Psoas muscle (tissue), 8 donors: ENCODE measurements at places on chromosomes 7 and 10. TPM values are rescaled to one million over a fixed set of nuclear protein-coding genes. Genes with fewer than 3 reads are reported as not detected.

GRCh38 chr7:124338861-124339260 lies 306.0 kb upstream of the TMEM229A start:
- no peak for DNase-seq

DNA sequence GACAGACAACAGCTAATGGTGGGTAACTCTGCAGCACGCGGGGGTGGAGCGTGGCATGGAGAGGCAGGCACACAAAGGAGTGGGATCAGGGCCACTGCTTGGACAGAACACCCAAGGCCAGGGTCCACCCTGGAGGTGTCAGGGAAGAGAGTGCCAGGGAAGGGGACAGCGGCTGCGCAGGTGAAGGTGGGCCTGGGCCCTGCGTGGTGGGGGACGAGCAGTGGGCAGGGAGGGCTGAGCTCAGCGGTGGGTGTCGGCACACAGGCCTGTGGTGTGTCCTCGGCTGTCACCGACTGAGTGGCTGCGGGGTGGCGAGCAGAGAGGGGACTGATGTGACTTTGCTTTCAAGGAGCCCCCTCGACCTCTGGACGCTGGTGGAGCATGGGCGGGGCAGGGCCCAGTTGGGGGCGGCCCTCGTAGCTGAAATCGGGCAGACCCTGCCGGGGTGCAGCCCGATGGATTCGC lies 8.4 kb upstream of the SCART1 start:
- no peak for DNase-seq

- DNase-seq: no peak
These were observed 304.7 kb upstream of the GRM3 start for GRCh38 chr7:86339051-86339450.

- no peak for DNase-seq
These were observed 19.8 kb upstream of the ZNF273 start for GRCh38 chr7:64883113-64883905.

DNA sequence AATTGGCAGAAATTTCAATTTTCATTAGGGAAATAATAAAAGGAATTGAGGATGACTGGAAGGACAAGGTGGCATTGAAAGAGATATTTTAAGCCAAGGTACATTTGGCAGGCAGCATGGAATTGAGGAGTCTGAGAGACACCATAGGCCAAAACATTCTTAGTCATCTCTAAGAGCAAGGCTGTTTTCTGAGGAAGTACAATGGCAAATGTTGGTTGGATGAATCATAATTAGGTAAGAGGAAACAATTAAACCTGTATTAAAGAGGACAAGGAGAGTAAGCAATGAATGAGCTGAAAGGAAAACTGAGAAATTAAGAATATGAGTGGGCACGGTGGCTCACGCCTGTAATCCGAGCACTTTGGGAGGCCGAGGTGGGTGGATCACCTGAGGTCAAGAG lies 86.3 kb downstream of the MRPL32 start:
- no peak for DNase-seq

GRCh38 chr7:133230591-133231194 lies 22.2 kb upstream of the EXOC4 start:
- DNase-seq: no peak

The HEPACAM2 gene
- total RNA-seq: not detected

- no peak for DNase-seq
These were observed 254.7 kb upstream of the NFE2L3 start for GRCh38 chr7:25897261-25897782.

The SEMA3C gene
- 15.1 TPM for total RNA-seq

DNA sequence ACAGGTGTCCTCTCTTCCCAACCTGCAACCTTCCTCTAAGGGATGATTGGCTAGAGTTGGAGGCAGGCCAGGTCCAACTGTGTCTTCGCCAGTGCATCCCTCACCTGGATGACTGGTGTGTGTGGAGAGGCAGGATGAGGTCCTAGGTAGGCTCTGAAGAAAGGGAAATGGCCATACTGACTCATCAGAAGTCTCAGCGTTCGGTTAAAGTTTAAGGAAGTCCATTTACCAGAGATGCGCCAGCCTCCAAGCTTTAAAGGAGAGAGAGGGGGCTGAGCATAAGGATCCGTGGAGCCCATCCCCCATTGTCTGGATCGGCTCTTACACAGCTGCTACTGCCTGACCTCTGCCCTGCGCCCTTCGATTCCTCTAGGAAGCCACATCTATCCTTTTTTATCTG lies 4.4 kb downstream of the KEL start:
- no peak for DNase-seq

GRCh38 chr10:62594093-62594520 lies 210.4 kb upstream of the ADO start:
- DNase-seq: peak; percentile 54

The PPP3CB gene
- total RNA-seq: 144 TPM

- no peak for DNase-seq
These were observed 4.7 kb downstream of the CPA1 start for GRCh38 chr7:130384841-130385599.

GRCh38 chr10:24444337-24444736 lies 235.4 kb downstream of the KIAA1217 start:
- no peak for DNase-seq

- no peak for DNase-seq
These were observed 242.1 kb upstream of the PITRM1 start for GRCh38 chr10:3414667-3415023.

DNA sequence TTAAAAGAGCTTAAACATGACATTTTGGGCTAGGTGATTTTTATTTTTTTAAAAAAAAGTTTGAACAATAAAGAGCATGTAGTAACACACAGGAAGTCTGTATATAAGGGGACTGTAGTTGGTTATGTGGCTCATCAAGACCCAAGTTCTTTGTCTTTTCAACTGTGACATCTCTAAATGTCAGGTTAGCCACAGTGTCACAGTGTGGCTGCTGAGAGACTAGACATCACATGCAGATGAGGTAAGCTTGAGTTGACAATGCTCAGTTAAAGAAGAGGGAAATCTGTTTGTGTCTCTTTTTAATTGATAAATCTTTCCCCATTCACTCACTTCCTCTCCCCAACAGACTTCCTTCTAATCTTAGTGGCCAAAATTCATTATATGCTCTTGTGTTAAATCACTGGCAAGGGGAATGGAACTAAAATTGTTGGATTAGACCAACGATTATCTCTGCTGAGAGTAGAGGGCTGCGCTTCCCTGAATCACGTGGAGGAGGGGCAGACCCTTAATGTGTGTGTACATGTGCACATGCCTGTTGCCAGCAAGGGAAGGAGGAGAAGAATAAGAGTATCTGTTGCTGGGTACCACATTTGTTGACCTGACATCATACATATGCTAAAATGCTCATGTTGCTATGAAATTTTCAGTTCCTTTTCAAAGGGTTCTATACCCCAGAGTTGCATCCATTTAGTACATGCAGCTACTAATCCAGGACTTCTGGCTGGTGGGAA lies 78.3 kb downstream of the MMRN2 start:
- DNase-seq: no peak
